Heart right ventricle (tissue), 16 donors: ENCODE measurements at places on chromosomes 2 and 18. TPM values are rescaled to one million over a fixed set of nuclear protein-coding genes. Genes with fewer than 3 reads are reported as not detected.

DNA sequence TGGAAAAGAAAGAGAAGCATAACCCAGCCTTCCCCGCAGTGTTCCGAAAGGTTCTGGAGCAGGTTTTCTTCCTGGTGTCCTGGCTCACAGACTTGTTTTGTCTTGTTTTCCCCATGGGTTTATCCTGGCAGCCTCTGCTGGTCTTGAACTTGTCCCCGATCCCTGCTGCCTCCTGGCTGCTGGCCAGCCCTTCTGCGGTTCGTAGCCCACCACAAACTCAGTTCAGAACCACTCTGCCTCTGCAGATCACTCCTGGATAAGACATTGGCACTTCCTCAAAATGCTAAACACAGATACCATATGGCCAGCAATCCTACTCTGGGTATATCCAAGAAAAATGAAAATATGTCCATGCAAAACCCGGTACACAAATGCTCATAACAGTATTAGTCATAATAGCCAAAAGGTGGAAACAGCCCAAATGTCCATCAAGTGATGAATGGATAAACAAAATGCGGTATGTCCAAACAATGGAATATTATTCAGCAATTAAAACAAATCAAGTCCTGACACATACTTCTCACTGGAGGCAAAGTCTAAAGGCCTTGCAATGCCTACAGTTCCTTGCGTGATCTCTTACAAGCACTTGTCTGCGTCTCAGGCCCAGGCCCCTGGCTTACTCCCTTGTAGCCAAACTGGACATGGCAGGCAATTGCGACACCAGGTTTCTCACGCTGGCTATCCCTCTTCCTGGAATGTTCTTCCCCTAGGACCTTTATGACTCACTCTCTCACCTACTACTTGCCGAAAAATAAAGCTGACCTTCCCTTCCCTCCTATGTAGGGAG lies 28.0 kb upstream of the ARHGEF4 start:
- H3K27ac ChIP-seq: no peak overlapping the region
- no peak overlapping the region for H3K4me3 ChIP-seq
- H3K27me3 ChIP-seq: no peaks in the 10 kb centered on the region
- H3K36me3 ChIP-seq: no peaks in the 10 kb centered on the region

DNA sequence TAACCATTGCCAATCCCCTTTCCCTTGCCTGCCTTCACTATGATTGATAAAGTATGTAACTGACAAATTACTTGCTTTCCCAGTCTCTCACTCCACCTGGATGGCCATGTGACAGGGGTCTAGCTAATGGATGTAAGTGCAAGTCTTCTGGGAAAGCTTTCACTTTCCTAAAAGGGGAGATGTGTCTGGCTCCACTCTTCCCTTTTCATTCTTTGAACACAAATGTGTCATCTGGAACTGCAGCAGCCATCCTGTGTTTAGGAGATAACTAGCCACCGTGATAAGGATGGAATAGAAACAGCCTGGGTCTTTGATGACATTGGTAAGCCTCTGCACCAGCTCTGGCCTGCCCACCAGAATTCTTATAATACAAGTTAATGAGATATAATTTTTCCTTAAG lies 38.2 kb downstream of the SNRPD1 start:
- H3K36me3 ChIP-seq: peaks cover 9% of the 10 kb centered on the region
- H3K4me3 ChIP-seq: no peak overlapping the region
- no peak overlapping the region for H3K27ac ChIP-seq
- H3K4me1 ChIP-seq: no peaks in the 10 kb centered on the region

DNA sequence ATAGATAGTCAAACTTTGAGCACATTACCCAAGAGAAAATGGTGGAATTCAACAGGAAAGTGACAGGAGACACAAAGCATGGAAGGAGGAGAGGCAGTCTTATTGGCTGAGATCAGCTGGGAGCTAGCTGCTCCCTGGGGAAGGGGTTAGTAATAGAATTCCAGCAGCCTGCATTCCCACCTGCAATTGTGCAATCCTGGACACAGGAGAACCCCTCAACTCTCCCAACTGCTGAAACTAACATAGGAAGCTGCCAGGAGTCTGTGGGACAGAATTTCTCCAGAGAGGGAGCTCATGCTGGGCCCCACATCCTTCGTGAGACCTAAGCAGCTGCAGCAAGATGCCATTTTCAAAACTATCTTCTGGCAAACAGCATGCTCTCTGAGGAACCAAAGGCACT lies 69.8 kb upstream of the ACVR1C start:
- no peaks in the 10 kb centered on the region for H3K27me3 ChIP-seq
- no peak overlapping the region for H3K4me3 ChIP-seq
- H3K4me1 ChIP-seq: no peaks in the 10 kb centered on the region
- H3K27ac ChIP-seq: no peak overlapping the region

GRCh38 chr2:68127358-68128242 lies 30.1 kb upstream of the PNO1 start:
- H3K4me3 ChIP-seq: no peak overlapping the region
- H3K27ac ChIP-seq: no peak overlapping the region
- no peak for DNase-seq
- H3K4me1 ChIP-seq: peaks cover 5% of the 10 kb centered on the region
- no peaks in the 10 kb centered on the region for H3K36me3 ChIP-seq

DNA sequence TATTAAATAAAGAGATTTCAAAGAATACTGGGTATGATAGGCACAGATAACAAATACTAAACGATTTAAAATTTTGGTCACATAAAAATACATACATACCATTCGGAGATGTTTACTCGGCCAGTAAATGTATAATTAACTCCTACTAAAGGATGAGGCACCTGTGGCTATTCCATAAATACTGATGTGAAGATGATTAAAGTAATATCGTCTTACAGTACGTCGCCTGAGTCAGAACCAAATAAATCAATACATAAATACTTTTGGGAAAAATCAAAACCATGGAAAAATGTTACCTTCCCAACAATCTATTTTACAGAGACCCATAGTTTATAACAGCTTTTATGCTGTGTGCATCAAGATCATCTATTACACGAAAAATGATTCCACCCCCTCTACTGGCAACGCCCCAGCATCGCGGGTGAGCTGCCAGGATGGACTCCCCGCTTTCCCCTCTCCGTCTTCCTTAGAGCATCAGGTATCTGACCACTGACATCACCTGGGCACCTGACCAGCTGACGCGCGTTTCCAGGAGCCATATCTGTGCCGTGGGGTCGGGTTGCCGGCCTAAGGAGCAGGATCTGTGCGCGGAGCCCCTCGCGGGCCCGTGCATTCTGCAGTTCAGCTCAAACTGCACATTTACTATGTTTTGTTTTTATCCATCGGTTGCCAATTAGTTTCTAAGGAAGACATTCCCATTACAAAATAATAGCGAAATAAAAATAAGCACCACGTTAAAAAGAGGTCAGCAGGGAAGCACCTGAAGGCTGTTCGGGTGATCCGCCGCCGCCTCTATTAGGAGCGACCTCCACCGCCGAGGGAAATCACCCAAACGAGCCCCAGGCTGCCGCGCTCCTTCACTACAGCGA lies 901 bp downstream of the ICA1L start:
- H3K27me3 ChIP-seq: no peaks in the 10 kb centered on the region
- no peaks in the 10 kb centered on the region for H3K36me3 ChIP-seq
- peak overlapping the region; percentile 83 for H3K27ac ChIP-seq
- peak; percentile 54 for DNase-seq

- no peaks in the 10 kb centered on the region for H3K36me3 ChIP-seq
- DNase-seq: no peak
- H3K4me1 ChIP-seq: no peaks in the 10 kb centered on the region
- H3K4me3 ChIP-seq: no peak overlapping the region
- no peak overlapping the region for H3K27ac ChIP-seq
Measured at GRCh38 chr18:63684718-63685117, 18.0 kb upstream of the SERPINB11 start.

DNA sequence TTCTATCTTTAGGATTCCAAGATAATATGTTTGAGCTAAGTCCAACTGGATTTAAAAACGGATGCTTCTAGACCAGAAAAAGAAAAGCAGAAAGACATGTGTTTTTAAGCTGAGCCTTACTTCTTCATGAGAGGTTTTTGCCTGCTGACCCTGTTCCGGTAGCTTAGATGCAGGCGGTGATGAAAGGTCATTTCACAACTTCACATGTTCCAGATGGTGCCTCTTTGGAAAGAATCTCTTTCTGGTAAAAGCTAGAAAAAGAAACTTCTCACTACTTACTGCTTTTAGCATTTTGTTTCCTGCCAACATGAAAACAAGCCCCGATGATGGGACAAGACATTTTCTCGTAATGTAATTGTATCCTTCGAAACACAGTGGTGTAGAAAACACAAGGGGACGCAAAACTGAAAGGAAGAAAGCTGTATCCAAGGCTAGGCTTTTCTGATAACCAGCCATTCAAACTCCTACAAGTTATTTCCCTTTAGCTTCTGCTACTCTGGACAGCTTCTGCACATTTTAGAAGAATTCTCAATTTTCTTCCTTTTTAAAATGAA lies 407.3 kb upstream of the LYPD1 start:
- peaks cover 11% of the 10 kb centered on the region for H3K4me1 ChIP-seq
- no peak for DNase-seq
- H3K36me3 ChIP-seq: no peaks in the 10 kb centered on the region
- no peaks in the 10 kb centered on the region for H3K27me3 ChIP-seq

- peak; percentile 70 for DNase-seq
- H3K27me3 ChIP-seq: no peaks in the 10 kb centered on the region
- H3K4me3 ChIP-seq: peak overlapping the region; percentile 90
- H3K36me3 ChIP-seq: no peaks in the 10 kb centered on the region
- peak overlapping the region; percentile 99 for H3K27ac ChIP-seq
- H3K4me1 ChIP-seq: peaks cover 77% of the 10 kb centered on the region
Measured at GRCh38 chr2:126658905-126659561, 3.1 kb downstream of the GYPC start.

DNA sequence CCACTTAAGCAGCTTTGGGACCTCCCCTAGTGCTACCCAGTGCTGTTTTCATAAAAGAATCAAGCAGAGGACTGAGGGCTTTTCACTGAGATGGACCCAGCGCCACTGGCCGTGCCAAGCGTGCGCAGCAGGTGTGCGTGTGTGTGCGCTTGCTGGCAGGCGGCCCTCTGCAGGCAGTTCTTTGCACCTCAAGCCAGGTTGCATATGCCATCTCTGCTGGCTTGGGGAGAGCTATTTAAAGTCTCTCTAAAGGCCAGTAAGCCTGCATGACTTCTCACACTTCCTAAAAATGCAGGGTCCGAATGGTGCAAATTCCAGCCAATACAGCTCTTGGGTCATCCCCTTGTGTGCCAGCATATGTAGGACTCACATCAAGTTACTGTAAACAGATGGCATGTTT lies 255.5 kb downstream of the RNF152 start:
- no peaks in the 10 kb centered on the region for H3K4me1 ChIP-seq
- no peak for DNase-seq
- no peak overlapping the region for H3K4me3 ChIP-seq
- H3K36me3 ChIP-seq: no peaks in the 10 kb centered on the region
- no peak overlapping the region for H3K27ac ChIP-seq

GRCh38 chr2:20516291-20516645 lies 69.4 kb downstream of the RHOB start:
- no peak overlapping the region for H3K27ac ChIP-seq
- no peak for DNase-seq
- H3K4me1 ChIP-seq: peaks cover 5% of the 10 kb centered on the region
- H3K27me3 ChIP-seq: no peaks in the 10 kb centered on the region
- H3K36me3 ChIP-seq: no peaks in the 10 kb centered on the region
- no peak overlapping the region for H3K4me3 ChIP-seq

GRCh38 chr2:119744335-119744939 lies 15.3 kb upstream of the PTPN4 start:
- H3K27ac ChIP-seq: no peak overlapping the region
- H3K4me1 ChIP-seq: no peaks in the 10 kb centered on the region
- no peaks in the 10 kb centered on the region for H3K27me3 ChIP-seq
- no peak for DNase-seq
- H3K4me3 ChIP-seq: no peak overlapping the region

- no peak overlapping the region for H3K27ac ChIP-seq
- no peak for DNase-seq
- H3K4me1 ChIP-seq: no peaks in the 10 kb centered on the region
- no peaks in the 10 kb centered on the region for H3K36me3 ChIP-seq
- H3K4me3 ChIP-seq: no peak overlapping the region
- H3K27me3 ChIP-seq: peaks cover 7% of the 10 kb centered on the region
Measured at GRCh38 chr2:11073251-11073650, 82.0 kb upstream of the SLC66A3 start.

DNA sequence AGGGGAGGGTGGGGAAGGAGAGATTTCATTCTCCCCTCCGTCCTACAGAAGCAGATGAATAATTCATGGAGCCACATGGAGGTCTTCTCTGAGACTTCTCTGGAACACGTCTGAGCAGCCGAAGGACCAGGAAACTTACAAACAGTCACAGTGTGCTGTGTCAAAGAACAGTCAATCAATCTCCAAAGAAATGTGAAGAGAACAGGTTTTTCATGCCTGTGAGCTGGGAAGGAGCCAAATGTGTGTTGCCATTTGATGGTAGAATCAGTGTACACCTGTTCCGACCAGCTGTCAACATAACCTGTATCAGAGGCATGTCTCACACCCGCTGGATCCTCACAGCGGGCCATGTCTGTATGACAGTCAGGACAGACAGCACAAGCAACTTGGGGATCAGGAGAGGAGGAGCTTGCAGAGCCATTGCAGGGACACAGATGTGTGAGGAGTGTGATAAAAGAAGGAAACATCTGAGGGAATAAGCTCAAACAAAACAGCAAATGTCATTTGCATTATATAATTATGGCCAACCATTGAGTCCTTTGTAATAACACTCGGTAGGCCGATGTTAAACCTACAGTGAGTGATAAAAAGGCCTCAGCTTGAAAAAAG lies 298.5 kb downstream of the EN1 start:
- no peaks in the 10 kb centered on the region for H3K4me1 ChIP-seq
- no peaks in the 10 kb centered on the region for H3K36me3 ChIP-seq
- peaks cover 3% of the 10 kb centered on the region for H3K27me3 ChIP-seq
- DNase-seq: no peak
- H3K27ac ChIP-seq: no peak overlapping the region

DNA sequence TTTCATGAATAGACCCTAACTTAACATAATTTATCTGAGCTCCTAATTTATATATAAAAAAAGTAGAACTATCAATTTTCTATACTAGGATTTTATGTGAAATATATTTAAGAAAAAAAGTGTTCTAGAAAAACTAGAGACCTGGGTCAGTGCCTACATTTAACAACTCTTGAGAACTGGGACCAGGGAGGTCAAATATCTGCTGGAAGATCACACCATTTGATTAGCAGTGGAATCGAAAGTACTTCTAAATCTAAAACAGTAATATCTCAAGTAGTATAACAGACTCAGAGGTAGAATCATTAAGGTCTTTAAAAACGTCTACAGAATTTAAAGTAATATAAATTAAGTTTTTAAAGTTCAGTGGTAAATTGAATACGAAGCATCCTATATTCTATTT lies 34.6 kb downstream of the PPP3R1 start:
- no peaks in the 10 kb centered on the region for H3K36me3 ChIP-seq
- H3K4me3 ChIP-seq: no peak overlapping the region
- no peak for DNase-seq
- H3K4me1 ChIP-seq: peaks cover 59% of the 10 kb centered on the region

GRCh38 chr2:241896746-241897201 lies 27.2 kb downstream of the RTP5 start:
- H3K4me3 ChIP-seq: no peak overlapping the region
- H3K4me1 ChIP-seq: peaks cover 8% of the 10 kb centered on the region
- H3K36me3 ChIP-seq: no peaks in the 10 kb centered on the region
- no peak for DNase-seq

GRCh38 chr18:9106094-9106493 lies 3.6 kb downstream of the NDUFV2 start:
- peaks cover 85% of the 10 kb centered on the region for H3K4me1 ChIP-seq
- no peaks in the 10 kb centered on the region for H3K27me3 ChIP-seq
- DNase-seq: no peak
- H3K36me3 ChIP-seq: no peaks in the 10 kb centered on the region

The RNF25 gene
- total RNA-seq: 16.8 TPM

The EPAS1 gene
- total RNA-seq: 415 TPM

The SLC9A4 gene
- total RNA-seq: 0.07 TPM

The INHBB gene
- 9.2 TPM for total RNA-seq

The PASK gene
- 2.4 TPM for total RNA-seq
